ENCODE measurements at places on chromosomes 4 and X.

DNA sequence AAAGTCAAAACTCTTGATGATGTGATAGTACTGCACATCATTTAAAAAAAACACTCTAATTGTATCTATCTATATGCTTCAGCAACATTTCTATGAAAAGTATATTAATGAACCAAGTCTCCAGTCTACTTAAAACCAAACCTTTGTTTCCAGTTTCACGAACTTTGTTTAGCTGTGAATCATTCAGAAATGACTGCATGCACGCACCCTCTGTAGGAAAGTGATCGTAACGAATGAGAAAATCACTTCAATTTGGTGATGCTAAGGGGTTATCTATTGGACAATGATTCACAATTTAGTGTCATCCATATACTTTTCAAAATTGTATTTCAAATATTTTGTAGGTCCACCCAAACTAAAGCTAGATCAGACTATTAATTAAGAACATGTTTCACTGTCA lies 157.6 kb downstream of the KLHL13 start:
- DNase-seq: no peak

DNA sequence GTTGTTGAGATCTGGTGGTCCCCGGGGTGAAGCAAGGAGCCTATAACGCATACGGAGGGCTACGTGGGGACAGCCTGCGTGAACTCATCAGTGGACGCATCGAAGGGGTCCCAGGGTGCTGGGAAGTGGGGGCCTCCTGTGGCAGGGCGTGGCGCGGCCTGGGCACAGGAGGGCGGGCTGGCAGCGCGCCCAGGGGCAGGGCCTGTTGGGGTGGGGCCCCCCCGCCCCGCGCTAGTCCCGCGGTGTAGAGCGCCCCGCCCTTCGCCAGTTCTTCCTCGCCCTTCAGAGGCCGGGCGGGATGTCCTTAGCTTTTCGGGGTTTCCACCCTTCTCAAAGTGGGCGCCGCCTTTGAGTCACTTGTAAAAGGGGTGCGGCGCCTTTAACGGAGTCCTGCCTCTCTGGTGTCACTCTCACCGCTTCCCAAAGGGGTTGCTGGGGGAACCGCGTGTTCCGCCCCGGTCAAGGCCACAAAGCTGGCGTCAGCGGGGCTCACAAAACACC lies 632 bp downstream of the PLP2 start:
- peak; percentile 73 for DNase-seq

- no peak for DNase-seq
These were observed at the start of gene ADGRL3 for GRCh38 chr4:61200187-61200915. Gene ADGRL3 (plus strand): TSS chr4:61200326.

GRCh38 chr4:10006231-10006600 lies 15.1 kb downstream of the SLC2A9 start:
- DNase-seq: peak; percentile 77

GRCh38 chr4:47669946-47670345 lies 167.9 kb downstream of the CORIN start:
- DNase-seq: no peak

- no peak for DNase-seq
These were observed 514.7 kb downstream of the PCDH7 start for GRCh38 chr4:31234901-31235300.

DNA sequence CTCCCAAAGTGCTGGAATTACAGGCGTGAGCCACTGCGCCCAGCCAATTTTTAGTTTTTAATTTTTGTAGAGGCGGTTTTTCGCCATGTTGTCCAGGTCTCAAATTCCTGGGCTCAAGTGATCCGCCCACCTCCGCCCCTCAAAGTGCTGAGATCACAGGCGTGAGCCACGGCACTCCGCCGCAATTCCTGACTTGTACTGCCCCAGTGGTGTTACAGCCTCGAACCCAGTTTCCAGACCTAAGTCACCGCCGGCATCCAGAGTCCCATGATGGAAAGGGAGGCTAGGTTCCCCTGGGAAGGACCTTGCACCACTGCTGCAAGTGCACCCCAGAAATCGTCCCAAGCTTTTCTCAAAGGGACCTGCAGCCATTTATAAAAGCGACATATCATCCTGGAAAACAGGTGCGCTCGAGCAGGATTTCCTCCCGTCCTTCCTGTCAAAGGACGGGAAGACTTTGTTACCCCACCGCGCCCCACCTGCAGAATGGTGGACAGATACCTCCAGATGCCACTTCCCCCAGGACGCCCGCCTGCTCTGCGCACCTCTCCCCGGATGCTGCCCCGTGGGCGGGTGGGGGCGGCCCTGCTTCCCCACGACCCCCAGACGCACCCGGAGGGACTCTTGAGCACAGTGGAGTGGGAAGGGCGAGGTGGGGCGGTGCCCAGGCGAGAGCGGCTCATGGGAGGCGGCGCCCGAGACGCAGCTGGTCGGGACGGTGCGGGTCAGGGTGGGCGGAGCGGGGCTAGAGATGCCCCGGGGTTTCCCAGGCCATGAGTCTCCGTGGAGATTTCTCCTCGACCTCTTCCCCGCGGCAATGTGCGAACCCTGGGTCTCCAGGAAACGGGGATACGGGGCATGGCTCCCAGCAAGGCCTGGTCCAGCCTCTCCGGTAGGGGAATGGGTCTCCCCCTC lies 947 bp upstream of the RPL10 start:
- DNase-seq: peak; percentile 65

- no peak for DNase-seq
These were observed 38.1 kb downstream of the KDR start for GRCh38 chr4:55087009-55087912.

- DNase-seq: no peak
These were observed 42.8 kb downstream of the ANXA5 start for GRCh38 chr4:121653986-121654385.

DNA sequence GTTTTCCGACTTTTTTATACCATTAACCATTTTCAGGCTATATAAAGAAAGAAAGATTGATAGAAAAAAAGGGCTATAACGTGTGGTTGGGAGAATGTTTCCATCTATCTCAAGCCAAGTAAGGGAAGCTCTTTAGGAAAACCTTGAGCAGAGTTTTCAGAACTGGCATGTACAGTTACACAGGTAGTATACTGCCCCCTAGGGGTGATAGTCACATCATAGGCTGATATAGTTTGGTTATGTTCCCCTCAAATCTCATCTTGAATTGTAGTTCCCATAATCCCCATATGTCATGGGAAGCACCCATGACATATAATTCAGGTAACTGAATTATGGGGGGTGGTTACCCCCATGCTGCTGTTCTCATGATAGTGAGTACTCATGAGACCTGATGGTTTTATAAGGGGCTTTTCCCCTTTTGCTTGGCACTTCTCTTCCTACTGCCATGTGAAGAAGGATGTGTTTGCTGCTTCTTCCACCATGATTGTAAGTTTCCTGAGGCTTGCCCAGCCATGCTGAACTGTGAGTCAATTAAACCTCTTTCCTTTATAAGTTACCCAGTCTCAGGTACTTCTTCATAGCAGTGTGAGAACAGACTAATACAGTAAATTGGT lies 186.8 kb downstream of the TMA16 start:
- DNase-seq: peak; percentile 38

GRCh38 chr4:93319041-93319440 lies 509.5 kb upstream of the ATOH1 start:
- no peak for DNase-seq

- DNase-seq: no peak
These were observed 10.1 kb downstream of the BRWD3 start for GRCh38 chrX:80799584-80799983.

GRCh38 chr4:6372649-6373525 lies 99.5 kb downstream of the PPP2R2C start:
- DNase-seq: no peak

DNA sequence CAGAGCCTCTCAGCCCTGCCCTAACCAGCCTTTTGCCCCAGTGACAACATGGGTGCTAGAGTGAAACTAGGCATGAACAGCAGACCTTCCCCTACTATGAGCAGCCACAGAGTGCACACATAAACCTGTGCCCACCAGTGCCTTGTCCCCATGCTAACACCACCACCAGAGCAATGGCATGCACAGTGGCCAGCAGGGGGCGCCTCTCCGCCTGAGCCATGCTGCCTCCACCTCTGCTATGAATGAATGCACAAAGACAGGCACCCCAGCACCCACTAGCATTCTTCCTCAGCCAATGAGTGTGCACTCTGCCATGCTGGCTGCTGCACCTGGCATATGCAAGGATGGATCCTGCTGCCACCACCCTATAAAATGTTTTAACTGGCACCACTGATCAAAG lies 286.9 kb upstream of the FGF16 start:
- no peak for DNase-seq

- DNase-seq: no peak
These were observed 79.4 kb upstream of the ADRA2C start for GRCh38 chr4:3686753-3687152.

GRCh38 chr4:167943872-167944505 lies 148.3 kb upstream of the ANXA10 start:
- DNase-seq: no peak
